ENCODE measurements at places on chromosomes 7 and 10.

DNA sequence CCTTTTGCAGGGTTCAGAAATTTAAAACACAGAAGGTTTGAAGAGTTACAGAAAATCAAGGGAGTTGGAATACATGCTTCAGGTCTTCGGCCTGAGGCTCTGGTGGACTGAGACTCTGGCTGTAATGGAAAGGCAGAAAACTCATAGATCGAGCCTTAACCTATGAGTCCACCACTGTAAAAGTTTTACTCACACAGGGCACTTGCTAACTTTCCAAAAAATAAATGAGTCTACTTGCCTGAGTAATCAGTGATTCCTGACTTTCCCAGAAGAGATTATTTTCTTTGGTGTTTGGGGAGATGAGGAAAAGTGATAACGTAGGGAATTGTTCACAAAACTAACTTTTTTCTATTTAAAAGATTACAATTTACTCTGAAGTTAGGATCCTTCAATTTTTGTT lies 108.0 kb downstream of the MBL2 start:
- no peak for DNase-seq

DNA sequence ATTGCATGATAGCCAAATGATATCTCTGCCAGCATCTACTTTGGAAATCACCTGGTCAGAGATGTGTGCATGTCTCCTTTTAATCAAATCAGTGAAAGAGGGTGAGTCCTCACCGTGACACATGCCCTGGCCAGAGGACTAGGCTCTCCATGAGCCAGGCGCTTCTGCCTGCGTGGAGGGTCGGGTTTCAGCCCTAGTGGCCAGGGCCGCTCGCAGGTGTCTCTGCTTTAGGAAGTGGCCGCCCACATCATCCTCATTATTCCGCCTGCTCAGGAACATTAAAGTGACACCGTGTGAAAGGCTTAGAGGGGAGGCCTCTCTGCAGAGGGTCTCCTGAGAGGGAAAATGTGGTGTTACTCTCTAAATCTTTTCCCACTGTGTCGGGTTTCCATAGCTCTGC lies 173.6 kb upstream of the PRKCQ start:
- no peak for DNase-seq

GRCh38 chr7:50706469-50706937 lies 76.2 kb downstream of the GRB10 start:
- DNase-seq: no peak

- no peak for DNase-seq
These were observed 3.4 kb downstream of the CAV1 start for GRCh38 chr7:116528008-116528789.

- no peak for DNase-seq
These were observed 73.2 kb downstream of the GRID1 start for GRCh38 chr10:86293396-86293791.

DNA sequence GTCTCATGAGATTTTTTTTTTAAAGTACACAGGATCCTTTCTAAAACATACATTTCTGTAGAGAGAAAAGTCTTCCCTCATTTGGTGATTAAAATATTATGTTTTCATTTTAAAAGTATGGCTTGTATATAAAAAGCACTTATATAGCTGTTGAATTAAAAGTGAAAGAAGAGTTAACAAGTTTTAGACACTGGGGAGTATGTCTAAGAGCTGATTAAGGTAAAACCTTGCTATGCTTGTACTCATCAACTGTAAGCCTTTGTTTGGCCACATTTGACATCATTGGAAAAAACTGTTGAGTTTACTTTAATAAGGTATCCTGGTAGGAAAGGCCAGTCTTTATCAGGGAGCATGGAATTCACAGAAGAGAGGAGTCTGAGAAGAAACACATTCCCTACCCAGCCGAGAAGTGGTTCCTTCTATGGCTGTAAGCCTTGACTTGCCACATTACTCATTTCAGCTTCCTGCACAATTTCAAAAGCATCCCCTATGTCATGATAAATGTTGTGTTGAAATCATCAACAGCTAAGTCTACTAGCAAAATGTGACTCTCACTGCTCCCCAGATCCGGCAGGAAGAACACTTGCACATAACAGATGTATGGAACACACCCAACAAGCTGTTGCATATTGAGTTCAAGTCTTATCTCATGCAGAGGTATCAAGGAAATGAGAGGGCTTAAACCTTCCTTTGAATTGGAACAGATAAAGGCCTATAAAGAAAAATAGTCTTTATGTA lies 171.8 kb upstream of the CDK1 start:
- DNase-seq: no peak

GRCh38 chr10:98458809-98459784 lies 12.4 kb upstream of the HPS1 start:
- no peak for DNase-seq

DNA sequence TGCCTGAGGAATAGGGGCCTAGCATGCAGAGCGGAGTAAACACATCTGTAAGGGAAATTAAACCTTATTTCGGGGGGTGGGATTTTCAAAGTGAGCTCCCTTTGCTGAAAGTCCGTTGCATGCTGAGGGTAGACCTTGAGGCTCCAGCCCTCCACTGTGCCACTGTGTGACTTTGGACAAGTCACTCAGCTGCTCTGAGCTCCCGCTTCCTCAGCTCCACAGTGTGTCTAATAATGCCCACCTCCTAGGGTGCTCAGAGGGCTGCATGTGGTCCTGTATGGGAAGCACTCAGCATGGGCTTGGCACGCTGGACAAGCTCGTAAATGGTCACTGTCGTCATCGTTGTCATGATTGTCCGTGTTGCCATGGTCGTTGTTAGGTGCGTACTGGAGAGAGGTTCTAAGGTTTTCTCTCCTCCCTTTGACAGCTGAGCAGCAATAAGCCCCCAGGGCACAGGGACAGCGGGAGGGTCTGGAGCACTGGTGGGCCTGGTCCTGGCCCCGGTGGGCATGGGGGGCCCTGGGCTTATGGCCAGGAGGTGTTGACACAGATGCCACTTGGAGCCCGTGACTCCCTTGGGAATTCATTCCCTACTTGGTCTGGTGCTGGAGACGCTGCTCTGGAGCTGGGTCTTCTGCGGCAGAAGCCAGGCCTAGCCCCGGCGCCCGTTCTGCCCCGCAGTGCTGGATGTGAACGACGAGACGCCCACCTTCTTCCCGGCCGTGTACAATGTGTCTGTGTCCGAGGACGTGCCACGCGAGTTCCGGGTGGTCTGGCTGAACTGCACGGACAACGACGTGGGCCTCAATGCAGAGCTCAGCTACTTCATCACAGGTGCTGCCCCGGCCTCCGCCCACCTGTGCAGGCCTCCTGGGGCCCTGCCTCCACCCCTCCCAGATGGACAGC lies 13.1 kb downstream of the C10orf105 start:
- DNase-seq: no peak

DNA sequence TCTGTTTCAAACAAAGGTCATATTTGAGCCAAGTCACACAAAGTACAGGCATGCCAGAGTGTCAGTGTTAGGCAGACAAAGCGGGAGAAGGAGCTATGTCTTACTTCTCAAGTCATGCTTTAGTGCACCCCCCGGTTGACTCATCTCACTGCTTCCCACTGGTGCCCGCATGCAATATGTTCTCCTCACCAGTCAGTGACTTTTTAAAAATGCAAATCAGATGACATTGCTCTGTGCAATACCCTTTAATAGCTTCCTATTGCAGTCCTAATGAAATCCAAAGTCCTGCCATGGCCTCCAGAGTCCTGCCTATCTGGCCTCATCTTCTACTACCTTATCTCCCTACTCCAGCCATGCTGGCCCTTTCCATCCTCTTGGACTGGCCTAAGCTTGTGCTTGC lies 429.1 kb downstream of the ACTR3B start:
- no peak for DNase-seq

DNA sequence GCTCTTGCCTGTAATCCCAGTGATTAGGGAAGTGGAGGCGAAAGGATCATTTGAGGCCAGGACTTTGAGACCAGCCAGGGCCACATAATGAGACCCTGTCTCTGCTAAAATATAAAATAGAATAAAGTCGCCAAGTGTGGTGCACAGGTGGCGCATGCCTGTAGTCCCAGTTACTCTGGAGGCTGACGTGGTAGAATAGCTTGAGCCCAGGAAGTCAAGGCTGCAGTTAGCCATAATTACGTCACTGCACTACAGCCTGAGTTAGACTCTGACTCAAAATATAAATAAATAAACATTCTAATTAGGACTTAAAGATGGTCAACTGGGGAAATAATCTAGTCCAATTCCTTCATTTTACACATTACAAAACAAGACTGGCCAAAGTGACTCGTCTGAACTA lies 768 bp downstream of the CHCHD2 start:
- no peak for DNase-seq

GRCh38 chr7:70480927-70481569 lies 650.9 kb upstream of the GALNT17 start:
- no peak for DNase-seq

DNA sequence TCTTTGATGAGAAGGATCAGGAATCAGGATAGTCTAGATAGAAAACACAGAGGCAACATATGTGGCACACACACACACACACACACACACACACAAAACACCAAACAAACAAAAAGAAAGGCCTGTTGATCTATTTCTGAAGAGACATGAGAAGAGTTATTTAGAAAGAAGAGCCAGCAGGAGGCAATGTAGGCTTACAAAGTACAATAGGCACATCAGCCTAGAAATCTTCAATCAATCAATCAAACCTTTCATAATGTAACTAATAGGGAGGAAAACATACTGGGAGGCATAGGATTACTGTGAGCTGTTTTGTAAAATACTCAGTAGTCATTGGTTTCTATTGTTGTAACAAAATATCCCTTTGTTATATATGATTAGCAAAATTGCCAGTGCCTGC lies 47.3 kb upstream of the TES start:
- no peak for DNase-seq

GRCh38 chr10:62095181-62096122 lies 173.2 kb downstream of the RTKN2 start:
- DNase-seq: no peak

GRCh38 chr7:120274482-120274881 lies 1.5 kb downstream of the KCND2 start:
- no peak for DNase-seq

- DNase-seq: no peak
These were observed 5.0 kb upstream of the SORBS1 start for GRCh38 chr10:95566136-95566535.

DNA sequence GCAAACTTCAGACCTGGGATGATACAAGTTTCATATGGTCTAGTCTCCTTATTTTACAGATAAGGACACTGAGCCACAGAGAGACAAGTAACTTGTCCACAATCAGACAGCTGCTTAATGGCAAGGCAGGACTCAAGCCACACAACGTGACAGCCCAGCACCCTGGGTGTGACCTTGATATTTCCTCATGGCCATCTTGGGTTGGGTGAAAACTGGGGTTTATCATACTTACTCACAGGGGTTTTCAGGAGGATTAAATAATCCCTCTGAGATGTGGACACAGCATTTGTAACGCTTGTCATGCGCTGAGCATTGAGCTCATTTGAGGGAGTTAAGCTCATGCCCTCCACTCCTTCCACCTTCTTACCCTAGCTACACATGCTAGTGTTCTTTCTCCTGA lies 58.0 kb downstream of the ABLIM1 start:
- DNase-seq: no peak

DNA sequence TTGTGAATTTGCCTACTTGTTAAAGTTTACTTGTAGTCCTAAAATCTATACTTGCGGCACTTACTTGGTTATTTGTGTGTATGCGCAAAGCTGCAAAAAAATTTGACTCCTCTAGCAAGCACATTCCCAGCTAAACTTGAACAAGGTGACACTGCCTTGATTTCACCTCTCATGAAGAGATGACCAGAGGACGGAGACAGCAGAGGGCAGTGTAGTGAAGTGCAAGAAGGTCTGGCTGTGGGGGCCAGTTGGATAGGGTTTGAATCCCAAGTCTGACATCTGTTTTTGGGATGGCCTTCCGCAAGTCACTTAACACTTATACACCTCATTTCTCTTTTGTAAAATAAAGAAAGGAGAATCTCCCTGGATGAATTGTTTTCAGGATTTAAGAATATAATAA lies 15.7 kb downstream of the SLK start:
- DNase-seq: no peak

DNA sequence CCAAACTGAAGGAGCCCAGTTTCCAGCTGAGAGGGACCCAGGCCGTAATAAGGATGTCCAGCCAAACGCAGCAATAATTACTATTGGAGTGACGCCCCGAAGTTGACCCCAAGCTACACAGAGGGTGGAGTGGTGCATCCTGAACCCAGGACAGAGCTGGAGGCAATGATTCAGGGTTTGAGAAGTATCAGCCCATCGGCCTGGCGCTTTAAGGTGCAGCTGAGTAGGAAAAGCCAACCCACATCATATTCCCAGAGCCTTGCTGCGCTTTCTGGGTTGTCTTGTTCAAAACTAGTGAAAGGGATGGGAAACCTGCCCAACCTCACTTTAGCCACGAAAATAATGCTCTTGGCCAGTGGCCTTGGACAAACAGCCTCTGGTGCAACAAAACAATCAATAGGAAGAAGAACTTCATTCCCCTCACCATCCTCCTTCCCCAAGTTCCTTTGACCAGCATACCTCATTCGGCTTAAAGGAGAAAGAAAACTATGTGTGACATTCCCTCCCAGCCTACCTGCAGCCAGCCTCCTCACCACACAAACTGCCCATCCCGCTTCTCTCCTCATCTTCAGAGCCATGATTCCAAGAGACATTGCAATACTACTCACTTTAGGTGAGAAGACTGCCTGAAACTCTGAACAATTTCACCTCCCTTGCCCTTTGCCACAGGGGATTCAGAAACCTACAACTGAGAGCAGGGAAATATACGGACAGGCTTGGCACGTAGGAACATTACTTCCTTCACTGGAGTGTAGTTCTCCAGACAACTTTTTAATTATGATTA lies 217.2 kb upstream of the MKLN1 start:
- no peak for DNase-seq

DNA sequence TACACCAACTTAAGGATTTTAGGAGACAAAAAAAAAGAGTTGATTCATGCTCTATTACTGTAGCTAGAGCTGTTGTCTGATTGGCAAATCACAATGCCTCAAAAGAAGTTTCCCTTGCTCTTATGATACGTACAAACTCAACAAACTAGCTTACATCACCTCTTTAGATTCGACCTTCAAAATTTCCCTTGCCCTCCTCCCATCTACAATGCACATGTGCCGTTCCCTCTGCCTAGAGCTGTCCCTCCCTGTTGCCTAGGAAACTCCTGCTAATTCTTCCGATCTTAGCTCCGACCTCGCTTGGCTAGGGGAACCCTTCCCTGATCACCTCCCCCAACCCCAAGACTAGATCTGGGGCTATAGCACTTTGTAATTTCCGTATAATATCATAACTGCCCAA lies 55.4 kb downstream of the MAP3K8 start:
- no peak for DNase-seq

DNA sequence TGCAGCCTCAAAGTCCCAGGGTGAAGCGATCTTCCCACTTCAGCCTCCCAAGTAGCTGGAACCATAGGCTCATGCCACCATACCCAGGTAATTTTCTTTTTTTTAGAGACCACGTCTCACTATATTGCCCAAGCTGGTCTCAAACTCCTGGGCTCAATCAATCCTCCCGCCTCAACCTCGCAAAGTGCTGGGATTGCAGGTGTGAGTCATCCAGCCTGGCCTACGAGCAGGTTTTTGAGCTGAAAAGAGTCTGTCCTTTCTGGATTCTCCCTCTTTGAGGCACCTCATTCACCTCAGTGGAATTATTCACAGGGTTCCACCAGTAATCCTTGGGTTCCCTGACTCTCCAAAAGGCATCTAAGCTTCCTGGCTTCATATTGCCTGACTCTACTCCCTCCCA lies 7.6 kb upstream of the LEP start:
- no peak for DNase-seq

GRCh38 chr7:85947767-85948166 lies 695.9 kb upstream of the GRM3 start:
- no peak for DNase-seq

- DNase-seq: no peak
These were observed 15.0 kb downstream of the CAV1 start for GRCh38 chr7:116539879-116540278.

GRCh38 chr7:8115547-8116402 lies 146.2 kb downstream of the ICA1 start:
- DNase-seq: no peak

- DNase-seq: peak; percentile 15
These were observed 9.5 kb upstream of the ASAH2 start for GRCh38 chr10:50260791-50261281.

All from natural killer cell (primary cell).